ENCODE measurements at places on chromosomes 6 and 20. TPM values are rescaled to one million over a fixed set of nuclear protein-coding genes. Genes with fewer than 3 reads are reported as not detected.

- H3K27ac ChIP-seq, result no peak overlapping the region
- DNase-seq, result no peak
- no peaks in the 10 kb centered on the region for H3K36me3 ChIP-seq
Measured at GRCh38 chr20:24590178-24590982, 121.0 kb downstream of the SYNDIG1 start.

DNA sequence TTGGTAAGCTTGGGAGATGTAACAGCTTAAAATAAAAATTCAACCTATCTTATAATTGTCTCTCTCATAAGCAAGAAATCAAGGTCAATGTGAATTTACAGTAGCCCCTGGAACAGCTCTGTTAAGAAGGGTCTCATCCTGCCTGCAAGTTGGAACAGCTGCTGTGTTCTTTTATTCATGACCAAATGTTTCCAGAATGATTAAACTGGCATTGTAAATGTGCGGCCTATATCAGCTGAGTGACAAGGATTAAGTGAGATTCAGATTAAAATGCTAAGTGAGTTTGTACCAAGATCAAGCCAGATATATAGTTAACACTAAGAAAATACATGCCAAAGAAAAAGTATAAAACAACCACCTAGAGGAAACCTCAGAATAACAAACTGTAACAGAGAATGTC, 45.3 kb upstream of the NRSN1 start:
- no peaks in the 10 kb centered on the region for H3K36me3 ChIP-seq
- no peaks in the 10 kb centered on the region for H3K27me3 ChIP-seq
- DNase-seq, result no peak
- H3K27ac ChIP-seq, result no peak overlapping the region
- no peaks in the 10 kb centered on the region for H3K4me1 ChIP-seq

DNA sequence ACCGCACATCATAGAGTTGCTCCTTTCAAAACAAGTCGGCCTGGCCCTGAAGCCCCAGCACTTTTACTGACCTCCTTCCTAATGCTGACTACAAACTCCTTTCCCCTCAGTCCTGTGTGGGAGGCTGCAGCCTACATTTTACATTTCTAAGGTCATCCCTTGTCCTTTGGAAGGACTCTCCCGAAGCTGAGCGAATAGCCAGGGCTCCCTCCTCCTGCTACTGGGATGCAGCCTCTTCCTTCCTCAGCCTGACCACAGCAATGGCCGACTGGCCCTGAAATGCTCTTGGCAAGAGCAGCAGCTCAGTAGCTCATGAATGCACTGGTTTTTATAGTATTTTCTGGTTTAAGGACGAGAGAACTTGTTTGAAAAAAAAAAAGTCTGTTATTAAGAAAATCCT, 679 bp downstream of the ADGRF5 start:
- H3K27me3 ChIP-seq, result peaks cover 44% of the 10 kb centered on the region
- H3K36me3 ChIP-seq, result no peaks in the 10 kb centered on the region
- no peaks in the 10 kb centered on the region for H3K4me1 ChIP-seq
- no peak overlapping the region for H3K4me3 ChIP-seq

The SIGLEC1 gene
- total RNA-seq, result not detected

DNA sequence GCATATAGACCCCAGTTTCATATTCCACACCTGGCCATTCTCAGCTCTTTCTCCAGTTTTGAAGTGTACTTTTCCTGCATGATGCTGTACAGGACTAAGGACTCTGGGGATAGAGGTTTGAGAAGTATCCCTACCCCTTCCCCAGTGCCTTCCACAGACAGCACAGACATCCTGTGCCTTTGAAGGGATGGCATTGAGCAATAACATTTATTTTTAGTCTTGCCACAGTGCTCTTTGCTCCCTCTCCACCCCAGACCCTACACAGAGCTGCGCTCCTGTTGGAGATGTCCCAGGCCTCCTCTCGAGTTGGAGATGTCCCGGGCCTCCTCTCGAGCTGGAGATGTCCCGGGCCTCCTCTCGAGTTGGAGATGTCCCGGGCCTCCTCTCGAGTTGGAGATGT, 275.8 kb downstream of the FARS2 start:
- no peak overlapping the region for H3K4me3 ChIP-seq
- H3K36me3 ChIP-seq, result no peaks in the 10 kb centered on the region
- no peak for DNase-seq

- peak; percentile 75 for DNase-seq
- H3K36me3 ChIP-seq, result no peaks in the 10 kb centered on the region
- H3K4me3 ChIP-seq, result no peak overlapping the region
- H3K27me3 ChIP-seq, result no peaks in the 10 kb centered on the region
- peaks cover 14% of the 10 kb centered on the region for H3K4me1 ChIP-seq
Measured at GRCh38 chr6:29737707-29738630, 14.7 kb downstream of the HLA-F start.

DNA sequence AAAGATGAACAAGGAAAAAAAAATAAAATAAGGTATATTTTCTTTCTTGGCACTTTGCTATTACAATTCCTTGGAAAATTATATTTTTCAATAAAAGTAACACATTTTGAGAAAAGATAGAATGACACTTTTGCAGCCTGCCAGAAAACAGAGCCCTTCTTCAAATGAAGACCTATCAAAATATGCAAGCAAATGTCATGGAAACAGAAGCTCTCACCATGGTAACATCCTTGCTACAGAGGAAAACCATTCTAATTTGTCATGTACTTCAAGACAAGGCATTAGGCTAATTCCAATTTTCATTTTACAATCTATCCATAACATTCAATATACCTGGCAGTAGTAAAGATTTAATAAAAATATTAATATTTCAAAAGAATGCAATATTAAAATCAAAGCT, 177.9 kb downstream of the RNGTT start:
- H3K27ac ChIP-seq, result no peak overlapping the region
- DNase-seq, result no peak
- H3K4me3 ChIP-seq, result no peak overlapping the region
- no peaks in the 10 kb centered on the region for H3K27me3 ChIP-seq
- H3K36me3 ChIP-seq, result no peaks in the 10 kb centered on the region
- H3K4me1 ChIP-seq, result no peaks in the 10 kb centered on the region

The MAP1LC3A gene
- total RNA-seq, result not detected

The SLC22A3 gene
- 31.5 TPM for total RNA-seq

The CFB gene
- total RNA-seq, result 171 TPM

DNA sequence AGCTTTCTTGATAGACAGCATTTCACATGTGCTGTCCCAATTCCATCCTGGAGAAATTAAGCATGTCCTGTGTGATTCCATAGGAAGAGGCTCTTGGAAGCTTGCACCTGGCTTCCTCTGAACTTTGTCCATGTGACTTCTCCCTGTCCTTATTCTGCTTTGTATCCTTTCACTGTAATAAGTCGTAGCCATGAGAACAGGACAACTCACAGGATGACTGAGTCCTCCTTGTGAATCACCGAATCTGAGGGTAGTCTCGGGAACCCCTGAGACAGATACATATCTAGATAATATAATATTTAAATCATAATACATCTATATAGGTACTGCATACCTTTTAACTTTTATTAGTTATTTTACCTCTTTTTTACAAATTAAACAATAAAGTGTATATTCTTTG, 156.7 kb upstream of the THEMIS start:
- H3K27ac ChIP-seq, result no peak overlapping the region
- no peaks in the 10 kb centered on the region for H3K27me3 ChIP-seq
- H3K4me3 ChIP-seq, result no peak overlapping the region

- no peak for DNase-seq
- no peak overlapping the region for H3K4me3 ChIP-seq
- H3K4me1 ChIP-seq, result peaks cover 3% of the 10 kb centered on the region
Measured at GRCh38 chr6:36499918-36500317, 47.4 kb downstream of the STK38 start.

The C6orf15 gene
- total RNA-seq, result not detected

DNA sequence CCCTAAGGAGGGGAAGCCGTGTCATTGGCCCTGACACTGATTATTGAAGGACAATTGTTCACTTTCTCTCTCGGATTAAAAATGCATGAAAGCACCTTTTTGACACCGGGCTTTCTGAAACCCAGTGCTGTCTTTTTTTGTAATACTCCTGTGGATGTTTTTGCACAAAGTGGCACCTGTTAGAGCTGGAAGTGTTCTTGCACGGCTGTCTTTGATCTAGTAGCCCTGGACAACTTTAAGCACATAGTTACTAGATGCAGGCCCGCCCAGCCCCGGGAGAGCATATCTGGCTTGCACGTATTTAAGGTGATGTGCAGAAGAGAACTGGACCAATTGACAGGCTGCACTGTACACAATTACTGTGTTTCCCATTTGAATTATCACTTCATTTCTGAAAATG, 72.6 kb downstream of the ARID1B start:
- H3K4me1 ChIP-seq, result peaks cover 11% of the 10 kb centered on the region
- no peak for DNase-seq
- no peak overlapping the region for H3K27ac ChIP-seq
- no peaks in the 10 kb centered on the region for H3K36me3 ChIP-seq
- no peaks in the 10 kb centered on the region for H3K27me3 ChIP-seq

The SLC35D3 gene
- not detected for total RNA-seq

- no peak overlapping the region for H3K4me3 ChIP-seq
- H3K4me1 ChIP-seq, result no peaks in the 10 kb centered on the region
- peaks cover 6% of the 10 kb centered on the region for H3K27me3 ChIP-seq
- H3K36me3 ChIP-seq, result no peaks in the 10 kb centered on the region
- no peak overlapping the region for H3K27ac ChIP-seq
Measured at GRCh38 chr20:57998276-57998675, 230.2 kb downstream of the ANKRD60 start.

DNA sequence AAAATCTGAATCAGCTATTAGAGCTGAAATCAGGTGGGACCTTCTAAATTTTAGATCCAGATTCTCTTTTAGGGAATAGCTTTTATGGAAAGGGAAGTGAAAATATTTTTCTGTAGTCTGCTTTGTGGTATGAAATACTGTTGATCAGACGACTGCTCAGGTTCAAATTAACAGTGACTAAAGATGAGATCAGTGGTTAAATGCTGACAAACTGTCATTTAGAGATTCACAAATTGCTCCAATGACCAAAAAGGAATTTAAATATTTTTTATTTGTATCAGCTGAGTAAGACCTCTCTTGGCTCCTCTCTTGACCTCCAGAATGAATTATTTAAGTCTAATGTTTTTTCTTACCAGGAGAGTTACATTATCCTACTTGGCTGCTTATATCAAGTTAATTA, 77.3 kb downstream of the KCNQ5 start:
- no peak overlapping the region for H3K27ac ChIP-seq
- H3K4me3 ChIP-seq, result no peak overlapping the region
- DNase-seq, result no peak
- no peaks in the 10 kb centered on the region for H3K36me3 ChIP-seq
- no peaks in the 10 kb centered on the region for H3K27me3 ChIP-seq

The ACTL10 gene
- total RNA-seq, result not detected

GRCh38 chr20:57335392-57335791, 5.8 kb downstream of the SPO11 start:
- no peaks in the 10 kb centered on the region for H3K4me1 ChIP-seq
- H3K4me3 ChIP-seq, result no peak overlapping the region
- no peak overlapping the region for H3K27ac ChIP-seq
- DNase-seq, result no peak
- H3K27me3 ChIP-seq, result peaks cover 4% of the 10 kb centered on the region
- H3K36me3 ChIP-seq, result no peaks in the 10 kb centered on the region

- H3K4me1 ChIP-seq, result peaks cover 85% of the 10 kb centered on the region
- H3K36me3 ChIP-seq, result no peaks in the 10 kb centered on the region
- no peak overlapping the region for H3K27ac ChIP-seq
- 0 out of 2 replicates have a peak overlapping the region, but pooled peaks have one; percentile 1 for H3K4me3 ChIP-seq
Measured at GRCh38 chr6:52365866-52366540, 4.1 kb downstream of the PAQR8 start.

- no peak for DNase-seq
- H3K4me3 ChIP-seq, result no peak overlapping the region
- no peaks in the 10 kb centered on the region for H3K4me1 ChIP-seq
Measured at GRCh38 chr20:49510562-49511122, 28.2 kb upstream of the KCNB1 start.

The PAK5 gene
- not detected for total RNA-seq

DNA sequence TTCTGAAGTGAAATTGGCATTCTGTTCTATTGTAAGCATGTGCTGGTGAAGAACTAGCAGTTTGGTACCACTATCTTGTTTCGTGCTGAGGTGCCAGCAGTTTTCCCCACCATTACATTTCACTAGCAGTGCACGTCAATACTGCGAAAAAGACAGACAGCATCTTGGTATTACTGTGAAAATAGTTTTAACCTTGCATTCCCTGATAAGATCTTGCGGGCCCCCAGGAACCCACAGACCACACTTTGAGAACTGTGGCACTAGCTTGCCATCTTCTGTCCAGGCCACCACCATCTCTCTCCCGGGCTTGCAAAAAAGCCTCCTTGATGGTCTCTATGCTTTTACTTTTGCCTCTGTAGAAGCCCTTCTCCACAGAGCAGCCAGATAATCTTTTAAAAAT, 185.7 kb downstream of the BACH2 start:
- no peaks in the 10 kb centered on the region for H3K36me3 ChIP-seq
- no peak for DNase-seq
- no peaks in the 10 kb centered on the region for H3K4me1 ChIP-seq
- H3K27ac ChIP-seq, result no peak overlapping the region

DNA sequence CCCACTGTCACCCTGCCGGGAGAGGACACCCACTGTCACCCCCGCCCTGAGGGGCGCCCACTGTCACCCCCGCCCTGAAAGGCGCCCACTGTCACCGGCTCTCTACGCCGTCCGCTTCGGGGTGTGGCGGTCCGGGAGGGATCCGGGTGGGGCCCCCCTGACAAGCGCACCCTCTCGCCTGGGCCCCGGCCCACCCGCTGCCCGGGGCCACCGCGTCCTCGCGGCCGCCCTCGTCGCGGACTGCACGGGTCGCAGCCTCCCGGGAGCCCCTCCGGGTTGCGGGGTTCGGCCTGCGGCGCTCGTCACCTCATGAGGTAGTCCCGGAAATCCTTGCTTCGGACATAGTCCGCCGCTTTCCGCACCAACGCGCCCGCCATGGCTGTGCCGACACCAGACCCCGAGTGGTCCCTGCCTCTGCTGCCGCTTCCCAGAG, 224 bp downstream of the MPC1 start:
- peak overlapping the region; percentile 100 for H3K4me3 ChIP-seq
- peaks cover 69% of the 10 kb centered on the region for H3K4me1 ChIP-seq
- H3K27me3 ChIP-seq, result no peaks in the 10 kb centered on the region
- 0 out of 3 replicates have a peak, but pooled peaks cover 1% of the 10 kb centered on the region for H3K36me3 ChIP-seq

The GSTA3 gene
- total RNA-seq, result not detected

DNA sequence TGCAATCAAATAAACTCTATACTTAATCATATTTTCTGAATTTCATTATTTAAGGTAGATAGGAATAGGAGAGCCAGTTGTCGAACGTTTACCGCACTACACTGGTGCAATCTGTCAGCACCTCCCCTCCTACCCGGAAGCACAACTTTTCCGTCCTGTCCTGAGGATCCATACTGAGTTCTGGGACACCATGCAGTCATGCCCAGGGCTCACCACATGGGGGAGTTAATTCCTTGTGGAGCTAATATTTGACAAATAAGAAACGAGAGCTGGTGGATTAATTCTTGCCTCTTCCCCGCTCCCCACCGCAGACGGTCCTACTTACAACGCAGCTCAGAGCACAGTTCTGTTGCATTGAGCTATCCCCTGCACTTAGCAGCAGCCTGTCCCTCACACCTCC, 107.7 kb upstream of the RALGAPA2 start:
- H3K36me3 ChIP-seq, result no peaks in the 10 kb centered on the region
- no peak overlapping the region for H3K4me3 ChIP-seq
- DNase-seq, result peak; percentile 68
- H3K27me3 ChIP-seq, result peaks cover 24% of the 10 kb centered on the region

GRCh38 chr20:40536808-40537207, 152.2 kb downstream of the MAFB start:
- no peaks in the 10 kb centered on the region for H3K27me3 ChIP-seq
- H3K27ac ChIP-seq, result no peak overlapping the region
- no peaks in the 10 kb centered on the region for H3K4me1 ChIP-seq
- no peaks in the 10 kb centered on the region for H3K36me3 ChIP-seq
- H3K4me3 ChIP-seq, result no peak overlapping the region
- DNase-seq, result no peak

Data from HepG2 (cell line).